T-helper 17 cell (primary cell): ENCODE measurements at places on chromosomes 16 and 17. TPM values are rescaled to one million over a fixed set of nuclear protein-coding genes. Genes with fewer than 3 reads are reported as not detected.
A peak's percentile ranks its signal among the peaks of the same experiment; 100 is the strongest.

- no peak for DNase-seq
Measured at GRCh38 chr16:60091529-60091928, 1357.4 kb upstream of the GOT2 start.

GRCh38 chr17:67696853-67697498 lies 20.8 kb upstream of the NOL11 start:
- no peak for DNase-seq

DNA sequence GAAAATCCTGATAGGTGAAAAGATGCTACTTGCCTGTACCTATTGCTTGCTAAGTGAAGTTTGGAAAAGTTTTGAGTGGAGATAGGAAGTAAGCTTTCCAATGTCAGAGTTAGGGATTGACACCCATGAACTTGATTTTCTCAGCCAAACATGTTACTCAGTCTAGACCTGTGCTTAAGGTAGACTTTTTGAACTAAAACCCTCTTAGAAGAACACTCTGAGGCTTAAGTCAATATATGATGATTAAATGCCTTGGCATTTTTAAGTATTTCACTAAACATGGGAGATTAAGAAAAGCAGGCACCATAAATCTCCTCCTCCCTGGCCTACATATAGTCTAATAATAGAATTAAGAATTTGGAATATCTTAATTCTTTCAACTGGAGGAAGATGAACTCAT lies 785.6 kb upstream of the SOX9 start:
- no peak for DNase-seq

DNA sequence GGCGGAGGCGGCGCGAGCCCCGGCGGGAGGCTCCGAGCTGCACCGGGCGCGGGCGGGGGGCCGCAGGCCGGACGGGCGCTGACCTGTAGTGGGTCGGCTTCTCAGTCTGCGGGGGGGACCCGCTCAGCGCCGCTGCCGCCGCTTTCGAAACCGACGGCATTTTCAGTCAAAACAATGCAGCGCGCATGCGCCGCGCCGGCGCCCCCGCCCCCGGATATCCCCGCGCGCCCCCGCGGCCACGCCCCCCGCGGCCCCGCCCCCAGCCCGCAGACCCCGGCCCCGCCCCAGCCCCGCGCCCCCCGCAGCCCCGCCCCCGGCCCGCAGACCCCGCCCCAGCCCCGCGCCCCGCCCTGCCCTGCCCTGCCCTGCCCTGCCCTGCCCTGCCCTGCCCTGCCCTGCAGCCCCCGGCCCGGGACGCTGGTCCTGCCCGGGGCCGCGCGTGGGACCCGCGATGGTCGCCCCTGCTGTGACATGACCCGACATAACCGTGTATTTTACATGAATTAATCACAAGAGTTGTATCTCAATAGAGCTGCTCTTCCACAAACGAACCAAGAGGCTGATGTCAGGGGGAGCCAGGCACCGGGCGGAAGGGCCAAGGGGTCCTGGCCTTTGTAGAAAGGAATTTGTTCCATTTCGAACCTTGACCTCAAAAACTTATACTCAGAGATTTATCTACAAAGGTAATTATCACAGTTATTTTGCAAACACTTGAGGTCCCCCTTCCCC lies at the start of gene UNKL:
Gene UNKL, minus strand, starts transcription at position 173 of the 729 bp plus-strand sequence. Its CDS starts 13 bp downstream, at position 160.
- peak; percentile 88 for DNase-seq

DNA sequence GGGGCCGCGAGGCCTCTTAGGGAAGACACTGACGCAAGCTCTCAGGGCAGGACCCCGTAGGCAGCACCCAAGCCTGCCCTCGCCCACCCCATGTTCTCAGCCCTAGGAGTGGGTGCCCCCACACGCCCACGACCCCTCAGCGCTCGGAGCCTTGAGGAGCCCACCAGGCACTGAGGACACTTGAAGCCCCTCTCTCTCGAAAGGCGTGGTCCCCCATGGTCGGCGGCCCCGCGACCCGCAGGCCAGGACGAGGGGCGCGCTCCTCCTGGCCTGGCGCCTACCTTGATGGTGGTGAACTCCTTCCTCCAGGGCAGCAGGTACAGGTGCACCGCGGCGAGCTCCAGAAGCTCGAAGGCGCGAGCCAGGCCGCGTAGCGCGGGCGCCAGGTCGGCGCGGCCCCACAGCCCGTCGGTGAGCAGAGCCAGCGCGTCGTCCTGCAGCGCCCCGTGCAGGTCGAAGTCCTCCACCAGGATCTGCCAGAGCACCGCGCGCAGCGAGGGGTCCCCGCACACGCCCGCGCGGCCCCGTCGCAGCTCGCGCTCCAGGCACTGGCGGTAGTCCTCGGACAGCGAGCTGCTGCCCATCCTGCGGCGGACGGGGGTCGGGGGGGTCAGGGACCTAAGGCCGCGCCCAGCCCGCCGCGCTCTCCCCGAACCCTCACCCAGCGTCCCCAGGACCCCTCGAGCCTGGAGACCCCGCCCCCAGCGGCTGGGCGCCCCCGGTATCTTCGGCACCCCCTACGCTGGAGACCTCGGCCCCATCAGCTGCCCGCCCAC lies 668 bp downstream of the SPATA2L start:
- DNase-seq: peak; percentile 45

- no peak for DNase-seq
Measured at GRCh38 chr17:12613566-12613965, 52.1 kb upstream of the MYOCD start.

DNA sequence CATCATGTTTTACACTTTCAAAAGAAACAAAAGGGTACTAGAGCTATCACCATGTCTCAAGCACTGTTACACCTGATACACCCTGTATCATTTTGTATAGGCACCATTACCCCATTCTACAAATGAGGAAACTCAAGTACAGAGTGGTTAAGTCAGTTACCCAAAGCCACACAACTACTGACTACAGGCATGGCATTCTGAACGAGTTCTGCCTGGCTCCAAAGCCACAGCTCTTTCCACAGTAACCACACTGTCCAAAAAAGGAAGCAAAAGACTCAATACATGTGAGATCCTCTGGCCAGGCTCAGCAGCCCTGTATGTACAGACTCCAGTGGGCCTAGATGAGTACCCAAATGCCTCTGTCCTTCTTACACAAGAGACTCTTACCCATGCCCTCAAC lies 4.7 kb downstream of the DYNC1LI2 start:
- DNase-seq: no peak

DNA sequence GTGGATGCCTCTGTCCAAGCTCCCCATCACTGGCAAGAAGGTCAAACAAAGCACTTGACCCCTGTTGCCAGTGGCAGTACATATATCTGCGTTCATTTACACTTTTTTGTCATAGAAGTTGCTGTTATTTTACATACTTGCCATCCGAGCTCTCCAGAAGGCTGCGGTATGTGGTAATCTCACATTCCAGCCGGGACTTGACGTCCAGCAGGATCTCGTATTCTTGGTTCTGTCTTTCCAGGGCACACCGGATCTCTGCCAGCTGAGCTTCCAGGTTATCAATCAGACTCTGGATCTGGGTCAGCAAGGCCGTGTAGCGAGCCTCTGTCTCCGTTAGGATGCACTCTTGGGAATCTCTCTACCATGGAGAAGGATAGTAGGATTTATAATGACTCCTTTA lies 6.6 kb downstream of the KRT39 start:
- DNase-seq: no peak

DNA sequence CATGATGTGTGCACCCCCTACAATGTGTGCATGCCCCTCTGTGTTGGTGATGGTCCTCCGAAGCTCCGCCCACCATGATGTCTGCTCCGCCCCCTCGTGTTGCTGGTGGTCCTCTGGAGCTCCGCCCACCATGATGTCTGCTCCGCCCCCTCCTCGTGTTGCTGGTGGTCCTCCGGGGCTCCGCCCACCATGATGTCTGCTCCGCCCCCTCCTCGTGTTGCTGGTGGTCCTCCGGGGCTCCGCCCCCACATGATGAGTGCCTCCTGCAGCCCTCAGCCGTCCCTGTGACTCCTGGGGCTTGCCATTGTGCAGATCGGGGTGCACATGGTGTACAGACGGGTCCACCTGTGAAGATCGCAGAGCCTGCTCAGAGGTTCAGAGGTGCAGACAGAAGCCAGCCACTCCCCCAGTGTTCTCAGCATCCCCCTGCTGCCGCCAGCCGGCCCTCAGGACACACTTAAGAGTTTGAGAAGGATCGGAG lies 129.1 kb upstream of the CHMP6 start:
- no peak for DNase-seq

Gene TIGD7
- total RNA-seq: 1.9 TPM

Gene MYH3
- 3.2 TPM for total RNA-seq

Gene TPPP3
- total RNA-seq: 0.70 TPM

Gene PLA2G10
- total RNA-seq: not detected
